Activated CD4-positive, alpha-beta T cell treated with anti-CD3 and anti-CD28 coated beads for 4 hours (primary cell): ENCODE measurements at places on chromosomes 5 and 9.
A peak's percentile ranks its signal among the peaks of the same experiment; 100 is the strongest.

DNA sequence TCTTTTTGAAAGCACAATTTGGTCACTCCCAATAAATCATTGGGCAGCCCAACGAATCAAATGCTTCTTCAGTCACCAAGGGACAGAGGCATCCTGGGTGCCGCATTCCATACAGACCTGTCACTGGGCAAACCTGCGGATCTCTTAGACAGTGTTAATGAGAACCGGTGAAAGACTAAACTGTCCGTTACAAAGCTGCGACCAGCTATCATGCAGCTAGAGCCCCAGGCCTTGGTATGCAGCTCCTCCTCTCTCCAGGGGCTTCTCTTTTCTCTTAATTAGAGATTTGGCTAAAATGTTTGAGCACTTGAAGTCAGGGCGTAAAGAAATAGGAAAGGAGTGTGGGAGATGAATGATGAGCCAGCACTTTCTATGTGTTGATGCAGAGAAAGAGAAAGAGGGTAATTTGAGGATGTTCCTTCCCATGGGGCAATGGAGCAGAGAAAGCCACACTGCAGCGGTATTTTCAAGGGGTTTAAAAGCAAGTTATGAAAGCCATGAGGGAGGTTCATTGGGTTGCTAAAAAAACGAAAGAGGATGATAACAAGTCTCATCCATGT, 175.3 kb downstream of the RFK start:
- no peak for DNase-seq

- DNase-seq: no peak
These were observed 128.4 kb downstream of the ANXA1 start for GRCh38 chr9:73280113-73280512.

- no peak for DNase-seq
These were observed 58.3 kb downstream of the NIPBL start for GRCh38 chr5:36934740-36935356.

DNA sequence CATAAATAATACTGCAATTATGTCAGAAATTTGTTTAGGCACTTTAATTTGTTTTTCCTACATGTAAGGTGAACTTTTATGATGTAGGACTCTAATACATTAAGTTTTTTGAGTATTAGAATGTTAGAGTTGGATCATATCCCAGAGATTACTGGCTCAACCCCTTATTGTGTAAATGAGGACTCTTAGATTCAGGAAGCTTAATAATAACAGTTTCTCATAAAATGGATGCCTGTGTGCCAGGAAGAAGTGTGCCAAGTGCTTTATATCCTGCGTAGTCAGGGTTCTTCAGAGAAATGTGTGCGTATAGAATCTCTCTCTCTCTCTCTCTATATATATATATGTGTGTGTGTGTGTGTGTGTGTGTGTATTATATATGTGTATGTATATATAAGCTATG, 388.5 kb downstream of the CAAP1 start:
- DNase-seq: no peak

DNA sequence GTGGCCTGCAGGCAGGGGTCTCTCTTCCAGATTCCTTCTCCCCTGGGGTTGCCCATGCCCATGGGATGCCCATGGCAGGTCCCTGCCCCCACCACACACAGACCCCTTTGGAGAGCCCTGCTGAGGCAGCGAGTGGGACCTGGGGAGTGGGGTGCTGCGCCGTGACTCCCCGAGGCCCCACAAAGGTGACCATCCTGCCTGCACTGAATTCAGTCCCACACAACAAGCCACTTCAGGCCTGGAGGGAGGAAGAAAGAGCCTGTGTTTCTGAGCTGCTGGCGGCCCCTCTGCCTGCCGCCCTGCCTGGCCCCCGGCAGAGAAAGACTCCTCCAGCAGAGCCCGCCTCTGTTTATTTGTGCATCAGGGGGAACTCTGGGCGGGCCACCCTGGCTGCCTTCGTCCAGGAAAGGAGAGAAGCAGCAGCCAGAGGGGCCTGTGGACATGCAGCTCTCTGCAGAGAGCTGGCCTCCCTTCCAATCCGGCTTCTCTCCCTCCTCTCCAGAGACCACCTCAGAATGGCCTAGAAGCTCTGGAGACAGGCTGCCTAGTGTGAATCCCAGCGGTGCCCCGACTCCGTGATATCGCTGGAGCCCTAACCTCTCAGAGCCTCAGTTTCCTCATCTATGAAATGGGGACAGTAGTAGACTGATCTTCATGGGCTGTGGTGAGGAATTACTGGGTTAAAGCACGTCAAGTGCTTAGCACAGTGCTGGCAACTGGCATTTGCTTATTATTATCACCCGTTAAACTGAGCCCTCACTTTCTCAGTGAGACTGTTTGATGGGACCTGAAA, 72.9 kb downstream of the COL27A1 start:
- no peak for DNase-seq

DNA sequence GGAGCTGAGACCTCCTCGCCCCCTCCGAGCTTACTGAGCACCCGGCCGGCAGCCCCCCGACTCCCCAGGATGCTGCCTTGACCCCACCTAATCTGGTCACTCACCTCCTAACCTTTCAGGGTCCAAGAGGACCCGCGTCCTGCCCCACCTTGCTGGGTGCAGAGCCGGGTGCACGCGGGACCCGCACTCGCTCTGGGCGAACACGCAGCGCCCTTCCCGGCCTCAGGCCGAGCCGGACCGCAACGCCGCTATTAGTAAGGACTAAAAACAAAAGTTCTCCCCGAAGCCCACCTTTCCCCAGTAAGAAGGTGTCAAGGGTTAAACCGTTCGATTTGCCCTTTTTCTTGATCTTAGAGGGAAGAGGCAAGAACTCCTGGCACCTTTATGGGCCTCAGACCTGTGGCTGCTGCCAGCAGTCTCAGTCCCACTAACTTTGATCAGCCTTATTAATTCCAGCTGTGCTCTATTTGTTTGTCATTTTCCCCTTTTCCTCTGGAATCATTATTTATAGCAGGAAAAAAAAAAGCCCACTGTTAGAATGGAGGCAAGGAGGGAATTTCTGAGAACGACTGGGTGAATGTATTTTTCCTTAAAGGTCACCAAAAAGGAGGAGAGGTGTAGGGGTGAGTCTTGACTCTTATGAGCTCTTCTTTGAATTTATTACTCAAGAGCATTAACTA, 10.5 kb downstream of the IRX2 start:
- no peak for DNase-seq

DNA sequence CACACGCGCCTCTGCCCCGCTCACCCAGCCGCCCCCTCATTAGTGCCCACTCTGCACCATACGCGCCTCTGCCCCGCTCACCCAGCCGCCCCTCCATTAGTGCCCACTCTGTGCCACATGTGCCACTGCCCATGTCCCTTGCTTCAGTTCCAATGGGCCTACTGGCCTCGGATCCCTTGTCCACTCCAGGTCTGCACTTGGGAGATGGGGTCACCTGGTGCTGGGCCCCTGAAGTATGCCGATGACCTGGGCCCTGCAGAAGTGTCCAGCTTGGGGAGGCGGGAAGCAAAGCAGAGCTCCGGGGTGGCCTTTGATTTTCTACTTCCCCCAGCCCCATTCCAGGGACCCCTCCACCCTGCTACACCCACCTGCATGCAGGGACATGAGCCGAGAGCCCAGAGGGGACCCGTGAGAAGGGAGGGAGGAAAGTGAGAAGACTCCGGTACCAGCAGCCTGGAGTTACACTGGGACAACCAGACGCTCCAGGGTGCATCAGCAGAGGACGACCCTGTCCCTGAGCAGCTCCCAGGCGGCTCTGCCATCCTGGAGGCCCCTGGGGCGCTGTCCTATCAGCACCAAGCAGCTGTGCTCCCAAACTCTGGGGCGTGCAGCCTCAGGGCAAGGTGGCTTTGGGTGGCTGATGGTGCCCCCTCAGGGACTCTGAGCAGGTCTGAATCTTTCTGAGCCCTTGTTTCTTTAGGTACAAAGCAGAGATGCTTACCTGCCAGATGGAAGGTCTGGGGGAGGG, 140.8 kb downstream of the RXRA start:
- no peak for DNase-seq

DNA sequence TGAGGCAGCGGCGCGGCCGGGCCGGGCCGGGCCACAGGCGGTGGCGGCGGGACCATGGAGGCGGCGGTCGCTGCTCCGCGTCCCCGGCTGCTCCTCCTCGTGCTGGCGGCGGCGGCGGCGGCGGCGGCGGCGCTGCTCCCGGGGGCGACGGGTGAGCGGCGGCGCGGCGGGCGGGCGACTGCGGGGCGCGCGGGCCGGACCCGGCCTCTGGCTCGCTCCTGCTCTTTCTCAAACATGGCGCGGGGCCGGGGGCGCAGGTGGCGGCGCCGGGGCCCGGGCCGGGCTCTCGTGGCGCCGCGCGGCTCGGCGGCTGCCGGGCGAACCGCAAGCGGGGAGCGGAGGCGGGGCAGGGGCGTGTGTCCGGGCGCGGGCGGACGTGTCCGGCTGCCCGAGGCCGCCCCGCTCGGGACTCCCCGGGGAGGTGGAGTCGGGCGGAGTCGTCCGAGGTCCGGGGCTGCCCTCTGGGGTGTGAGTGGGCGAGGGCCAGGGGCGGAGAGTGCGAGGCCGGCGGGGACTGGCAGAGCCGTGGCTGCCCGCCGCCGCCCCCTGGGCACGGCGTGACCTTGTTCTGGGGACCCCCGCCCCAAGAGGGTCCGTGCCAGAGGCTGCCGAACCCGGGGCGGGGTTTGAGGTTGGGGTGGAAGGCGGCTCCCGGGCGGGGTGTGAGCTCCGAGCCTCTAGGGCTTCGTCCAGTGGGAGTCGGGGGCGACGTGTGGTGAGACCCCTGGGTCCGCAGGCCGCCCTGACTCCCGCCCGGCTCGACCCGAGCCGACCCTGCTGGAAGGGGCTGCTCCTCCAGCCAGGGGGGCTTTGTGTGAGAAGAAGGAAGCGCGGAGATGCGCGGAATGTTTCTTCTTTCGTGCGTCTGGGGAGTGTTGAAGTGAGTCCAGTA, 485 bp downstream of the TGFBR1 start:
- peak; percentile 29 for DNase-seq

GRCh38 chr9:74948937-74949336, 3.8 kb downstream of the C9orf40 start:
- no peak for DNase-seq
